GM12878 (cell line): ENCODE measurements at places on chromosomes 12 and 14.
A peak's percentile ranks its signal among the peaks of the same experiment; 100 is the strongest.

DNA sequence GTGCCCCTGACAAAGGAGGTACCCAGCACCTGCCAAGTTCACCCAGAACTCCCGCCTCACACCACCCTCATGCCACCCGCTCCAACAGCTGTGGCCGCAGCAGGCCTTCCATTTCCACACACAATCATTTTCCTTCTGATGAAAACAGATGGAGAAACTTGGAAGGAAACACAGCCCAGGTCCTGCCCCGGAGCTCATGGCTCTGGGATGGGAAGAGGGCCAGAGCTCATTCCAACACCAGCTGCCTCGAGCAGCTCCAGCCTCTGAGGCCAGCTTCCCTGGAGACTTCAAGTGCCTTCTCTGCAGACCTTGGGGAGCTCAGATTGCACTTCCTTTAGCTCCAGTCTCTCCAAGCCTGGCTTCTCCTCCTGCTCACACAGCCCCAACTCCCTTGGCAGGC lies 55.1 kb upstream of the CMKLR1 start:
- DNase-seq: no peak

DNA sequence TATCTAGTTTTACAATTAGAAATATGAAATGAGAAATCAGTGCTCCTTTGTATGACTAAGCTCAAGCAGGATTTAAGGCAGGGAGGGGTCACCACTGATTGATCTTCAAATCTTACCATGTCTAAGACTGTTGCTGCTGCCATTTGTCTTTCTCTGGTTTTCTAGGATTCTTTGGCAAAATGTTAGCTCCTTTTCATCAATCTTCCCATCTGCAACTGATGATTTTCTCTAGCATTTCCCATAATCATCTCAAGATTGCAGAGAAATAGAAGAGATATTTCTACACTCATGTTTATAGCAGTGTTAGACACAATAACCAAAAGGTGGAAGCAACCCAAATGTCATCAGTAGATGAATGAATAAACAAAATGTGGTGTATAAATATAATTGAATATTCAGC lies 175.0 kb downstream of the RAD51B start:
- no peak for DNase-seq

GRCh38 chr14:22794551-22794951 lies 20.7 kb downstream of the SLC7A7 start:
- peak; percentile 79 for DNase-seq

DNA sequence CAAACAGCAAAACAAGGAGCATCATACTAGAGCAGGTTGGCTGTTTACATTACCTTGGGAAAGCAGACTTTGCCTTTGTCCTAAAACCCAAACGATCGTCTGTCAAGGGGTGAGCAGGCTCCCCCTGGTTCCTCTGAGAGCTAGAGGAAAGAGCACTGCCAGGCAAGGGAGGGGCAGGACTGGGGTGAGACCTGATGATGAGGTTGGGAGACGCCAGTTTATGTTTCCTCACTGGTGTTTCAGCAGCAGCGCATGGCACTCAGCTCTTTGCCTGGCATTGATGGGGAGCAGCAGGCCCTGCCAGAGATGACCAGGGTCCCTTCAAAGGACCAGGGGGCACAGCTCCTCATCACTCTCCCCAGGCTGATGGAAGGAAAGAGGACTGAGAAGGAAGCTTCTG lies 7.9 kb upstream of the KRT2 start:
- no peak for DNase-seq

DNA sequence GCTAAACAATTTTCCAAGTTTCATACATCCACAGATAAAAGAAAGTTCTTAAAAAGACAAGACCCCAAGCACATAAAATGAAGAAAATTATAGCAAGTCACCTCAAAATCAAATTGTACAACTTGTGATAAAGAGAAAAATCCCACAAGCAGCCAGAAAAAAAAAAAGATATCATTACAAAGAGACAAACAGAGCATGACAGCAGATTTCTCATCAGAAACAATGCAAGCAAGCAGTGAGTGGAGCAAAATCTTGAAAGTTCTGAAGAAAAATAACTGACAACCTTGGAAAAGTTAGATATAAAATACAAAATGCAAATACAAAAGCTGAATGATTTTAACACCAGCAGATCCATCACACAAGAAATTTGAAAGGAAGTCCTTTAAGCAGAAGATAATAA lies 194.5 kb upstream of the SOX5 start:
- DNase-seq: no peak

DNA sequence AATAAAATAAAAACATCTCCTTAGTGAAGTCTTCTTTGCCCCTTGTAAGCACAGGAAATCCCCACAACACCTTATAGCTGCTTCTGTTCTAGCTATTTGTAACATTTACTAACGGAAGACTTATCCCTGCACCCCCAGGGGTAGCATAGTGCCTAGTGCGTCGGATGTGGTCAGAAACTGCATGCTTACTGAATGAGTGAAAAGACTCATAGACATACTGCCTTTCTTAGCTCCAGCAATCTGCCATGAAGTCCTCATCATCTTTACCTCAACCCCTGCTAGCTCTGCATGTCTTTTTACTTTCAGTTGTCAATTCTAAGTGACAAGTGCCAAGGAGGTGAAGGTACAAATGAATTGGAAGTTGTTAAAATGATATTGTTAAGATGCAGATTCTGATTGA lies 12.9 kb downstream of the RIOX1 start:
- peak; percentile 27 for DNase-seq

DNA sequence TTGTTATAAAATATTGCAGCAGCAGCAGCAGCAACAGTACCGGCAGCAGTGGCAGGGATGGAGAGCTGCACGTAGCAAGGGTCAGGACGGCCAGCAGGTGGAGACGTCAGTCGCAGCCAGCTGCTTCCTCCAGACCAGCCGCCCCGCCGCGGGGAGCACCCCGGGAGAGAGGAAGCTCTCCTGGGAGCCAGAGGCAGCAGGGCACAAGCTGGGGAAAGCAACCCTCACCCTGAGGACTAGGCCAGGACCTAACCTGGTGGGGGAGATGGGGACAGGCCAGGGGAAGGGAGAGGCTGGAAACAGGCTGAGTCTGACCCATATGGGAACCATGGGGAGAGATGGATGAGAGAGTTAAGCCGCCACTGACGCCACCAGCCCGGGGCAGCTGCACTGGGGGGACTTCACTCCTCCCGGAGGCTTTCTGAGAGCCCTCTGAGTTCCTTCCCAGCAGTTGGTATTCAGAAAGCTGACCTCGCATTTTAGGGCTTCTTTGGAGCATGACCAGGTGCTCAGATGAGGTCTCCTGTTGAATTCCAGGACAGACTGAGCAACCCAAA lies 56.3 kb downstream of the SPTB start:
- DNase-seq: no peak

GRCh38 chr12:126936181-126936851 lies 1330.7 kb upstream of the TMEM132C start:
- DNase-seq: peak; percentile 7

GRCh38 chr14:55354500-55354899 lies 57.1 kb downstream of the ATG14 start:
- DNase-seq: no peak

DNA sequence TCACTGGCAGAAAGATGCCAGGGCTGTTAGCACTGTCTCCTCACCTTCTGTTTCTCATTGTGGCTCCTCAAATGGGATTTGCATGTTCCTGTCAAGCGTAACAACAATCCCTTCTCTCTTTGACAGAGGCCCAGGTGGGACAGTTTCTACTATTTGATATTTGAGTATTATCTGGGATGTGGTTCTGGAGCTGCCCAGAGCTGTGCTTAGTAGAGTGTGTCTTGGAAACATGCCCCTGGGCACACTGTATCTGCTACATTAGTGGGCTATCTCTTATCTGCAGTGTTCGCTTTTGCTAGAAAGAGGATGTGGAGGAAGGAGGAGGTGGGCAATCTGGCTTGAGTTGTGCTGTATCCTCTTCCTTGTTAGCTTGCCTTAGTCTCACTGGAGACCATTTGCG lies 3.8 kb upstream of the ACADS start:
- DNase-seq: no peak

- DNase-seq: no peak
Observed at GRCh38 chr14:100132903-100133510, 26.4 kb downstream of the DEGS2 start.

DNA sequence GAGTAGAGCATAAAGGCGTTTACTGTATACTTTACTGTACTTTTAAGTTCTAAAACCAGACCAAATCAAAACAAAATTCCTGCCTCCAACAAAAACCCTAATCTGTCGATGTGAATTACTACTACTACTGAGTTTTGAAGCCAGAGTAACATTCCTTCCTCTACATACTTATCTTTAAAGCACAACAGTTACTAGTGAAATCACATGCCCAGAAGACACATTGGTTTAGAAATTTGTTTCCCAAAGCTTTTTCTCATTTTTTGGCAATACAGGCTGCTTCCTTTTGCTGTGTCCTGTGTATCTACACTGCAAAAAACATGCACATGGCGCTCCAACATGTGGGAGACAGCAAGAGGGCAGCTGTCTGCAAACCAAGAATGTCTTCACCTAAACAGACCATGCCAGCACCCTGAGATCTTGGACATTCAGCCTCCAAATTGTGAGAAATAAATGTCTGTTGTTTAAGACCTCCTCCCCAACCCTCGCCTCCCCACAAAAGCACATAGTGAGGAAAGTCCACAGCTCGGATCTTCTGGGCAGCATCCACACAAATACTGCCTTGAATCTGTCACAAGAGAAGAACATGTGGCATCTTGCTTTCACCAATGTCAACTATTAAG lies 21.1 kb downstream of the SETD3 start:
- no peak for DNase-seq

DNA sequence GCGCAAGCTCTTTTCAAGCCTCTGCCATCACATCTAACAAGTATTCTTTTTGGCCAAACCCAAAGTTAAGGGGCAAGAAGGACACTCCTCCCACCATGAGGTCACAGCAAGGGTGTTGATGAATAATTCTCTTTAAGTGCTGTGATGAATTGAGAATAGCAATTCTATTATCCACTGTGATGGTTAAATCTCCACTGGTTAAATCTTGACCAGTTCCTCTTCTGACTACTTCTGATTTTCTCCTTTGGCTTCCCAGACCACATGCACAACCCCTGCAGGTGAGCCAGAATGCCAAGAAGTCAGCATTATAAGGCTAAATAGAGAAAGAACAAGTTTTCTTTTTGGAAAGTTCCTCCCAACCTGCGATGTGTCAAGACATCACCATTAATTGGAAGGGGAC lies 90.6 kb upstream of the BCL2L14 start:
- DNase-seq: peak; percentile 28

DNA sequence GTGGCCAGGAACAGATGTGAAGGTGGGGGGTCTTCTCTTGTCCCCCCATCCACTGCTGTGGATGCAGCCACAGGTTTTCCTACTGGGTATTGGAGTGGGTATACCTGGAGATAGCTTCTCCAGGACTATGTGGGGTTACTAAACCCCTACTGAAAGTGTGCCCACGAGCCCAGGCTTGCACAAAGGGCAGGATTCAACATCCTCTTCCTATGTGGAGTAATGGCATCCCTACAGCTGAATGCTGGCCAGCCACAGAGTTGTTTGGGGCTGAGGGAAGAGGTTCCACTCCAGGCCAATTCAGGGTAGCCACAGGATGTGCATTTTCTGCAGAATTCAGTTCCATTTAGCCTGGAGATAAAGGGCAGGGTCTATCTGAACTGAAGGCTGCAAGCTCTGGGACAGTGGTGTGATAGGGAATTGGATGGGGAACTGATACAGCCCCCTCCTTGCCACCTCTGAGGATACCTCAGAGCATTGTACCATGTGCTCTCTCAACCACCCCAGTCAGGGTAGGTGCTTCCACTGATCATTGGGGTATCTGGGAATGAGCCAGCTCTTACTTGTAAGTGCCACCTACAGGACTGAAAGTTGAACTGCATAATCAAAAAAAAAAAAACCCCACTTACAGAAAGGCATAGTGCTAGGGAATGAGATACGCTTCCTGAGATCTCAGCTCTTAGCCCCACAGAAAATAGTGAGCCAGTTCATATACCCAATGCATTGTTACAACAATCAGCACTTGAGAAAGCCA lies 187.1 kb downstream of the KITLG start:
- no peak for DNase-seq
